Esophagus squamous epithelium (tissue), 5 donors: ENCODE measurements at places on chromosomes 16 and 17.

DNA sequence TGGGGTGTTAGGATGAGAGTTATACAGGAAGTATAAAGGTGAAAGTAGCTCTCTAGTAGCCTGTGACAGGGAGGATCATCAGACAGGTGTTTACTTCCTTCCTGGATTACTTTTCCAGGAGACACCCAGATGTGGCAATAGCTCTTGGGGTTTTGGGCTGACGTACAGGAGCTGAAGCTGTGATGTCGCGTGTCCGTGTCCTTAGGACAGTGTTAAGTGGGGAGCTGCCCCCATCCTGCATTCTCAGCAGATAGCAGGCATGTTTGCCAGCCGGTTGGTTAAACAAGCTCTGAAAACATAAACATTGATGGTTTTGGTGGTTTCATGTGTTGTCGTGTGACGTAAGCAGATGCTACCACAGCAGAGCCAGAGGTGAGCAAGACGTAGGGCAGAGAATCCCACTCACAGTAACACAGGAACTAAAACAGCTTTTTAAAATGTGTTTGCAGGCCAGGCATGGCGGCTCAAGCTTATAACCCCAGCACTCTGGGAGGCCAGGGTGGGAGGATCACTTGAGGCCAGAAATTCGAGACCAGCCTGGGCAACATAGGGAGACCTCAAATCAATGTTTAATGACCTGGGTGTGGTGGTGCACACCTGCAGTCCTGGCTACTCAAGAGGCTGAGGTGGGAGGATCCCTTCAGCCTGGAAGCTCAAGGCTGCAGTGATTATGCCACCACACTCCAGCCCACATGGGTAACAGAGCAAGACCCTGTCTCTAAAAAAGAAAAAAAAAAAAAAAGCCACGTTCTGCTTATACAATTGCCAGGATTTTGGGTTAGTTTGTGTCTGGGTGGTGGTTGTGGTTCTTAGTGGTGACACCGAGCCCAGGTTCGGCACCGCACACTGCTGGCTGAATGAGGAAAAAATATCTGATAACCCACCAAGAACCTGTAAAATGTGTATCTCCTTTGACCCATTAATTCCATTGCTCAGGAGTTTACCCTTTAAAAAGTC, 18.2 kb upstream of the IL17C start:
- no peak for DNase-seq

DNA sequence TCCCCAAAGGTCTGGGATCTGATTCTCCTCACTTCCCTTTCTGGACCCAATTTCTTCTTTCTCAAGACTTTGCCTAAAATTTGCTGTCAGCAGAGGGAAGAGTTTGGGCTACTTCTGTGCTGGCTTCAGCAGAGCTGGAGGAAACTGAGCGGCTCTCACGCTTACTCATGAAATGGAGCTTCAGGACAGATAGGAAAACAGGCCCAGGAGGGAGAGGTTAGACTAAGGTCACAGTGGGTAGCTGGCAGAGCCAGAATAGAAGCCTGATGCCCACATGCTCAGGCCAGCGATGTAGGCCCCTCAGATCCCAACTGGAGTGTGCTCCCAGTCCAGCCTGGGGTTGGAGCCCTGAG, 593 bp downstream of the SLC38A7 start:
- no peak for DNase-seq

DNA sequence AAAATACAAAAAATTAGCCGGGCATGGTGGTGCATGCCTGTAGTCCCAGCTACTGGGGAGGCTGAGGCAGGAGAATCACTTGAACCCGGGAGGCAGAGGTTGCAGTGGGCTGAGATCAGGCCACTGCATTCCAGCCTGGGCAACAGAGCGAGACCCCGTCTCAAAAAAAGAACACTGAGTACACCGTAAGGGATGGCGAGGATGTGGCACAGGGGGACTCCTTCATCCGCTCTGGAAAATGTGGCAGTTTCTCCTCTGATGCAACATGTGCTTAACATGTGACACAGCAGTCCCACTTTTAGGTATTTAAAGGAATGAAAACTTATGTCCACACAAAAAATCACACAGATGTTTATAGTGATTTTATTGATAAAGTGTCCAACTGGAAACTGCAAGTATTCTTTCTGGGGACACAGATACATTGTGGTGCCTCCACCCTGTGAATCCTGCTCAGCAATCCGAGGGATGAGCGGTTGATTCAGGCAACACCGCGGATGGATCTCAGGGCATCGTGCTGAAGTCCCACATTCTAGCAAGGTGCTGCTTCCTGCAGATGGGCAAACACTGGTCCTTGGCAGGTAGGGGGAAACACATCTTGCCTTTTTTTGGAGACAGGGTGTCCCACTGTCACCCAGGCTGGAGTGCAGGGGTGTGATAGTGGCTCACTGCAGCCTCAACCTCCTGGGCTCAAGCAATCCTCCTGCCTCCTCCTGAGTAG, 3.5 kb upstream of the C16orf95 start:
- no peak for DNase-seq

DNA sequence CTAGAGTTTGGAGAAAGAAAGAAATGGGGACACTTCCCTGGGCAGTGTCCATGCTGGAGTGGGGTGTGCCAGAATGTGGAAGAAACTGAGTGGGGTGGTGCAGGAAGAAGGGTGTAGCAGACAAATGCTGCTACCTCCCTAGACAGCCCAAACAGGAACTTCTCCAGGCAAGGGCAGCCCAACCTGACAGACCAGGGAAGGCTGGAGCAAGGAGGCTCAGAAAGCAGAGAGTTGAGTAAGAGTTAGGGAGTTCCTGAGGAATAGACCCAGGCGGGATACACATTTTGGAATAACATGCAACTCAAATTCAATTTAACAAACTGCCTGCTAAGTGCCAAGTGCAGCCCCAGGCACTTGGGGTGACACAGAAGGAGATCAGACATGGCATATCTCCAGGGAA, 1.0 kb upstream of the MYO18A start:
- DNase-seq: no peak

DNA sequence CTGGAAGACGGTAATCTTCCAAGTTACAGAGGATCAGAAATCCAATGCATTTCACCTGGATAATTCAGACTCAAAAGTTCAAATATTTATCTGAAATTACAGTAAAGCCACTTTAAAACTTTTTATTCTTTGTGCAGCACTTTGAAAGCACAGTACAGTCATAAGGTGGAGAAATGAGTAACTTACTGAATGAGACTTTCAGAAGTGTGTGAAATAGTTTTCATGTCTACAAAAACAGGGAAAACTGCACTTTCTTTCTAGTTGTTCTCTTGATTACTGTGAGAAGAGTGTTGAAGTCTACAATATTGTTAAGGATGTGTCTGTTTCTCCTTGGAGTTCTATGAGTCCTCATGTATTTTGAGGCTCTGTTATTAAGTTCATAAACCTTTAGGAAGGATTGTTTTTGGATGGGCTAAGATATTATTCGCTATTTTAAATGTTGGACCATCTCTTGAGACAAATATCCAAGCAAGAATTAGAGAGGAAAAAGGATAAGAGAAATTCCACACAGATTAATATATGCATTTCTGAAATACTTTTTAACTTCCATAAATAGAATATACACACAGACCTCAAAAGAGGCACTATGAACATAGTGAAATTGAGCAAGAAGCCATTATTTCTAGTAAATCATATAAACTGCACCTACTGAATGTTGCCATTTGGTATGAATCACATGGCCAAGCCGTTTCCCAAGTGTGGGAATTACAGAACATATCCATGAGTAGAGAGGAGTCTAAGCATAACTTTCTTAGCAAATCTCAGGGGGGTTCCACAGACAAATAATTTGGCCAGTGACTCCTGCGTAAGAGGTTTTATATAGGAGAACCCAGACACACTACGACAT, 83.6 kb upstream of the PLEKHM1 start:
- DNase-seq: no peak
